ENCODE measurements at places on chromosomes 3 and 15. TPM values are rescaled to one million over a fixed set of nuclear protein-coding genes. Genes with fewer than 3 reads are reported as not detected.

Gene EFL1
- 12.9 TPM for total RNA-seq

Gene RBPMS2
- 276 TPM for total RNA-seq

Gene IL17RB
- 0.47 TPM for total RNA-seq

Gene PLA2G4E
- not detected for total RNA-seq
